ENCODE measurements at places on chromosomes 12 and 14.

DNA sequence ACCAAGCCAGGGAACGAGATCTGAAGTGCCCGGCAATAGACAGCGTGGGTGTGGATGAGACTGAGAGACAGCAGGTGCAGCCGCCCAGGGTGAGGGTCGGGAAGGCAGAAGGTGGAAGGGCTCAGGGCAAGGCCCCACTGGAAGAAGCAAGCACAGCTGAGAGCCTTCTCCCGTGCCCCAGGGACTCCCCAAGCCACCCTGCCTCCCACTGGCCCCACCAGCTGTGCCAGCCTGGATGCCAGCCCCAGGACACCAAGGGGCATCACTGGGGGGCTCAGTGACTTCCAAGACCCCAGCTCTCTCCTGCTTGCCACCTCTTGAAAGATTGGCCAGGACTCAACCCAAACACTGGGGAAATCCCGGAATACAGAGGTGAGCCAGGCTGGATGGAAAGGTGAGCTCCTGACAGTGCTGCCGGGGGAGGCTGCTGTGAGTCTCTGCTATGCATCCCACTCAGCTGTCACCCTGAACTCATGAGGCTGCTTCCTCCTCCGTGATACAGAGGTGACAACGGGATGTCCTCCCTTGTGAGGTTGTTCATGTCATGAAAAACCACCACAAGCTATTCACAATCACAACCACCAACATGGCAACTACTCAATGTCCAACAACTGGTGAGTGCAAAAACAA lies 13.8 kb downstream of the TESC start:
- no peak for DNase-seq

DNA sequence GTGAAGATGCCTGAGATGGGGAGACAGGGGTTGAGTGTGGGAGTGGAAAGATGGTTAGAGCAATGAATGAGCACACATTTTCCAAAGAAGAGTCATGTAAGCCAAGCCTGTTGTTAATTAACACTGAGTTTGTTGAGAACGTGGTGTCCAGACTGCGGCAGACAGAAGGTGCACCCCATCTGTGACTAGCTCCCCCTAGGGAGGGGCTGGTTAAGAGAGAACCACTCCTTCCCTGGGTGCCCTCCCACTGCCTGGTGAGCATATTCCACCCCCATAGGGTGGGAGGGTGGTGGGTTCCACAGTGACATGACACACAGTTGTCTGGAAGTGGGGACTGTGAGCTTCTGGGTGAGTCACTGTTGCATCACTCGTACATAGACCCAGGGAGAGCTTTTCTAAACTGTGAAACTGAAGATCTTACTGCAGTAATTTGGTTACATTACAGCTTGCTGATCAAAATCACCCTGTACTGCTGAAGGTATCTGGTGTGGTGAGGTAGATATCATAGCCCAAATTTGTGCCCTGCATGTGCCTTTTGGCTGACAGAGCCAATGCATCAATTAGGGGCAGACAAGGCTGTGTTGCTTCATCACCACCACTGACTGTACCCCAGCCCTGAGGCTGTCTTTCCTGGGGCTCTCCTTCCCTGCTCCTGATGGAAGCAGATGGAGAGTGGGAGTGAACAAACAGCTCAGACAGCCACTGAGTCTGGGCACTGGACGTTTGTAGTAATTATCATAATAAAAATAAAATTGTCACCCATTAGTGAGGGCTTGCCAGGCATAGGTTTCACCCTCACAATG lies 150.9 kb downstream of the EMP1 start:
- peak; percentile 71 for DNase-seq

- DNase-seq: peak; percentile 88
Observed at GRCh38 chr14:93965287-93965821, 11.0 kb downstream of the ASB2 start.

DNA sequence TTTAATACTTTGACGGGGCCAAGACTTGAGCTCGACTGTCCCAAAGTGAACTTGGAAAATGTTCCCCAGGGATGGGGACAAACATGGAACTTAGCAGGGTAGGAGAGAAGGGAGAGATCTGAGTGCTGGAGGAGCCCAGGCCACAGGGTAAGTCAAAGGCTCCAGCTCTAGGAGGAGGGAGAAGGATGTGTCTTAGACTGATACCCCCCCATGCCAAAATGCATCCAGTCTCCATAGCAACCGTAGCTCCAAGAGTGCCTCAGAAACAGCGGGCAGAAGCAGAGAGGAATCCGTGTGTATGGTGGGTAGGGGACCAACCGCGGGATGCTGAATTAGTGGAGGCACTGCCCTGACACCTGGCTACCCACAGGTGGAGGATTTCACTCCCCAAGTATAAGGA lies 845 bp upstream of the AGAP2 start:
- no peak for DNase-seq

GRCh38 chr12:69239922-69240630 lies 707 bp downstream of the CPSF6 start:
- DNase-seq: peak; percentile 5

- DNase-seq: no peak
Observed at GRCh38 chr14:33704481-33704880, 246.4 kb downstream of the EGLN3 start.

GRCh38 chr14:91996948-91997371 lies 42.9 kb downstream of the TRIP11 start:
- DNase-seq: peak; percentile 89

DNA sequence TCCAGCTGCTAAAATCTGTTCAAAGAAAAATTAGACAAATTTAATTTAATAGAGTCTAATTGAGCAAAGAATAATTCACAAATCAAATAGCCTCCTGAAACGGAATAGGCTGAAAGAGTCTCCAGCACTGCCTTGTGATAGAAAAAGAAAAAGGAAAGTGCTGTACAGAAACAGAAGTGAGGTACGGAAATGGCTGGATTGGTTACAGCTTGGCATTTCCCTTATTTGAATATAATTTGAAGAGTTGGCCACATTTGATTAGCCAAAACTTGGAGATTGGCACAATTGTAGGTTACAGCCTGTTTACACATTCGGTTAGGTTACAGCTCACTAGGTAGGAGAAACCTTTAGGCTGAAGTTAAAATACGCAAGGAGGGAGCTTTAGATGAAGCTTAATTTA lies 24.8 kb upstream of the PCED1B start:
- no peak for DNase-seq

GRCh38 chr12:6978611-6979011 lies 7.9 kb downstream of the EMG1 start:
- DNase-seq: no peak

DNA sequence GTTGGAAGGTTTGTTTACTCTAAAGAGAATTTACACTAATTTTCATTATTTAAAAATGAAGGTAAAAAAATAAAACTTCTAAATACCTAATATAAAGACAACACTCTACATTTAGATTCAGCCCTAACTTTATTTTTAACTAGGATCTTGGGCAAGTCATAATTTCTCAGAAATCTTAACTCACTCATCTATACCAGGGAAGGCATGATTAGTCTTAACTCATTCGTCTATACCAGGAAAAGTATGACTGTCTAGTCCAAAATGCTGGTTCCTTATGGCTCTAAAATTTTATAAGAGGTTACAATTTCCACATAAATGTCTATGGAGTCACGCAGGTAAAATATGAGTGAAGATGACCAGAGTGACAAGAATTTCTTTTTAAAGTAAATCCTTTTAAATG lies 52.7 kb upstream of the POC1B start:
- DNase-seq: no peak

GRCh38 chr12:56377310-56377988 lies 14.8 kb upstream of the APOF start:
- DNase-seq: no peak

GRCh38 chr14:85943192-85943591 lies 413.2 kb downstream of the FLRT2 start:
- no peak for DNase-seq

DNA sequence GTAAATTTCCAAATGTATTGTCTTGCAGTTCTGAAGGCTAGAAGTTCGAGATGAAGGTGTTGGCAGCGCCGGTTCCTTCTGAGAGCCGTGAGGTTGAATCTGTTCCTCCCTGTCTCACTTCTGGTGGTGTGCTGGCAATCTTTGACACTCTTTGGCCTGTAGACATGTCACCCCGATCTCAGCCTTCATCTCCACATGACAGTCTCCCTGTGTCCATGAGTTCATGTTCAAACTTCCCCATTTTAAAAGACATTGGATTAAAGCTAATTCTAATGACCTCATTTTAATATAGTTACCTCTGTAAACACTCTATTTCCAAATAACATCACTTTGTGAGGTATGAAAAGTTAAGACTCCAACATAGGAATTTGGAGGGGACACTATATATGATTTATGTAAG lies 4.1 kb upstream of the RBM19 start:
- no peak for DNase-seq

- no peak for DNase-seq
Observed at GRCh38 chr12:114687802-114688201, 3.8 kb upstream of the TBX3 start.

GRCh38 chr14:33545696-33546095 lies 405.2 kb downstream of the EGLN3 start:
- DNase-seq: no peak

DNA sequence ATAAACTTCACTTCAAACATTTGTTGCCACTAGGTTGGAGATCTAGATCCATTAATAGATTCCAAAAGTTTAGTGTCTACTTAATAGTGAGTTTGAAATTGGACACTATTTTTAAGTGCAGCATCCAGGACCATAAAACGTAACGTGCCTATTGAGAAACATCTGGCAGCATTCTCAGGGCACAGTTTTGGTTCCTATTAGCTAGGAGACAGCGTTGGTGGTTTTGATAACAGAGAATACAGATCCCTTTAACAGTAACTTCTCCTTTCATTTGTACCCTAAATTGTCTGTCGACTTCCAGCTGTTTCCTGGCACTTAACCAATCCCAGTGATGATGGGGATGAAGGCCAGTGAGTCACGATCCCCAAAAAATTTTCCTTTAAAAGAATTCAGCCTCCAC lies 25.8 kb downstream of the KCNK10 start:
- DNase-seq: no peak

DNA sequence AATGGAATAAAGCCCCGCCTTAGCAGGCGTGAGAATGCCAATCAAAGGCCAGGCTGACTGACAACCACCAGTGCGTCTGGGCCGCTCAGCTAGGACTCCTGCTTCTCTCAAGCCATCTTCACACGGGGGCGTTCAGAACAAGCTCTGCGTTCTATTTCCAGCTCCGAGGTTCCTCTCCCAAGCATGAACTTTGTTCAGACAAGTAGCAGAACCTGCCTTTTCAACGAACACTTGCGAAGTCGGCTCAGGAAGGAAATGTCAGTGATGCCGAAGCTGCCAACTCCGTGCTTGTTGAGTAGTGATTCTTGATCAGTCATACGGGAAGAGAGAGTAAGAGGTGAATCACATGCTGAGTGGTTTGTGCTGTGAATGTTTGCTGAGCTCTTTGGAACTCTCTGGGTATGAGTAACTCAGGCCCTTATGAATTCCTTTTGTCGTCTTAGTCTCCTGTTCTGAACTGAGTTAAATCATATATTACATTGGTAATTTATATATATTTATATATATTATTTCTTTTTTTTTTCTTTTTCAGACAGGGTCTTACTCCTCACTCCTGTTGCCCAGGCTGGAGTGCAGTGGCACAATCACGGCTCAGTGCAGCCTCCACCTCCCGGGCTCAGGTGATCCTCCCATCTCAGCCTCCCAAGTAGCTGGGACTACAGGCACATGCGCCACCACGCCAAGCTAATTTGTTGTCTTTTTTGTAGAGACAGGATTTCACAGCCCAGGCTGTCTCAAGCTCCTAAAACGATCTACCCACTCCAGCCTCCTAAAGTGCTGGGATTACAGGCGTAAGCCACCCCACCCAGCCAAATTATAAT lies 29.4 kb upstream of the BCL7A start:
- peak; percentile 92 for DNase-seq

DNA sequence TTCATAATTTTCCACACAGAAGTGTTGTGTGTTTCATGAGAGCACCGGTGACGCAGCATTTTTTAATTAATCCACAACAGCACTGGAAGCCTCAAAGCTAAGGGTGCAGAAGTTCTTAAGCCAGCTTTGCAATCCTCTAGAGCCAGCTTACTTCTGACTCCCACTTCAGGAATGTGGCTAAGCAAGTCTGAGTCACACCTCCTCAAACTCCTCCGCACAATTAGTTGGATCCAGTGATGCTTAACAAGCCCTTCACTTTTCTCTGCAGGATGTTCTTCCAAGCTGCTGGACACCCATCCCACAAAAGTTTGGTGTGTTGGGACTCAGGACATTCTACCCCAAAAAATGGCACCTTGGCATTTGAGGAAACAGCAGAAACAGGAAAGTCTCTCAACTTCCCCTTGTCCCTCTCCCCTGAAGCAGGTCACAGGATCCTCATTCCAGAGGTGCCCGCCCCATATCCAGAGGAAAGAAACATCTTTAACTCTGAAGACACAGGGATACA lies 210.0 kb downstream of the PPM1H start:
- DNase-seq: peak; percentile 96

DNA sequence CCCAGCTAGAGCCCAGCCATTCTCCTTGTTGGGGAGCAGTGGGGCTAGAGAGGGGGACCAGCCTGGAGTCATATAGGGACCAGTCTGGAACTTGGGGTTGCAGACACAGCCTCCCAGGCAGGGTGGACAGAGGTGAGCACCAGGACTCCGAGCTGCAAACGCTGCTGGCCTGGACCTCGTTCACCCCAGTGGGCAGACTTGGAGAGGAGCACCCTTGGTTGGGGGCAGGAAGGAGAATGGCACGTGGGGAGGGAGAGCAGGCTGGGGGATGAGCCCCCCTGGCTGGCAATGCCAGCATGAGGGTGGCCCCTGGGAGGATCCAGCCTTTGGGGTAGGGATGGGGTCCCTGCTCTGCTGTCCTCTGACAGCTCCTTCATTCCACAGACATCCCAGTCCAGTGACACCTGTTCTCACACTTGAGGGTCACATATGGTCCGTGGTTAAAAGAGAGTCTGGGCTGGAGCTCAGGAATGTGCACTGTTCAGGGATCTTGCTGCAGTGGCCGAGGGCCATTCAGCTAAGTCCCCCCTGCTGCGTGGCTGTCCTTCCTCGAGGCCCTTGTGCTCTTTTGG lies 2.8 kb downstream of the LBHD2 start:
- DNase-seq: no peak

GRCh38 chr14:52076334-52076733 lies 7.5 kb upstream of the NID2 start:
- DNase-seq: no peak

DNA sequence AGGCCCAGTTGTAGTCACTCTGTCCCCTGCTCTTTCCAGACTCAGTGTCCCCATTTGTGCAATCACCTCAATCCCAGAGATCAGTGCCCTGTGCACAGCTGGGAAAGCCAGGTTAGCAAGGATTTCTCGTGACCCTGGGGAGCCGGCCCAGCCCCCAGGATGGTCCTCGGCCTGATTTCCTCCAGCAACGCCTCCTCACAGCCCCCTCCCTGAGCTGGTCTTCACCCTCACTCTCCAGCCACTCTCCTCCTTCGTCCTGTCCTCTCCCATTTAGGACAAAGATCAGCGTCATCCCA lies 194.8 kb upstream of the C14orf180 start:
- DNase-seq: no peak

DNA sequence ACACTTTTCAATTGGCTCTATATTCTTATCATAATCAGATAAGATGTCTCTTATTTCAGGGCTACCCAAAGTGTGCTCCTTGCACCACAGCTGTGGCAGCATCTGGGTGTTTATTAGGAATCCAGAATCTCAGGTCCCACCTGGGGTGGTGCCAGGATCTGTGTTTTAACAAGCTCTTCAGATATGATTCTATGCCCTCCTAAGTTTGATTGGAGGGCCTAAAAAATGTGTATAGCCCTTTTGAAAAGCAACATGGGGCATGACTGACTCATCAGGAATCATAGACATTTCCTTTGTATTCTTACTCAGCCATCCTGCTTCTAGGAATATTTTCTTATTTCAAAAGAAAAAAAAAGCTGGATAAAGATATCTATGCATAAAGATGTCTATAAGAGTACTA lies 103.1 kb downstream of the HELB start:
- peak; percentile 5 for DNase-seq

Data from GM04504 (cell line).